ENCODE measurements at places on chromosomes 4 and X.

DNA sequence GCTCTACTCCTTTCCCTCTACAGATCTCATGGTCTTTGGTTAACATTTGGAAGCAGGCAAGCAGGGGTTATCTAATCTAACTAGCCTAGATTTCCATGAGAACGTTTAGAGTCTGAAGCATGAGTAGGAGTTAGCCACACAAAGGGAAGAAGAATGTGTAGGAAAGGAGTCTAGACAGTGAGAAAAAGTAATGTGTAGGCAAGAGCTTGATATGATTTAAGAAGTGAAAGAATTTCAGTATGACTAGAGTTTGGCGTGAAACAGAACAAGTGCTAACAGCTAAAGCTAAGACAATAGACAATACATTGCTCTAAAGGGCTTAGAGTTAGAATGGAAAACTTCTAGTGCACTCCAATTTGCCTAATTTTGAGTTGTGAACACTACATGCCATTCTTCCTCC is 10.8 kb downstream of the CXCL8 start:
- DNase-seq: no peak

DNA sequence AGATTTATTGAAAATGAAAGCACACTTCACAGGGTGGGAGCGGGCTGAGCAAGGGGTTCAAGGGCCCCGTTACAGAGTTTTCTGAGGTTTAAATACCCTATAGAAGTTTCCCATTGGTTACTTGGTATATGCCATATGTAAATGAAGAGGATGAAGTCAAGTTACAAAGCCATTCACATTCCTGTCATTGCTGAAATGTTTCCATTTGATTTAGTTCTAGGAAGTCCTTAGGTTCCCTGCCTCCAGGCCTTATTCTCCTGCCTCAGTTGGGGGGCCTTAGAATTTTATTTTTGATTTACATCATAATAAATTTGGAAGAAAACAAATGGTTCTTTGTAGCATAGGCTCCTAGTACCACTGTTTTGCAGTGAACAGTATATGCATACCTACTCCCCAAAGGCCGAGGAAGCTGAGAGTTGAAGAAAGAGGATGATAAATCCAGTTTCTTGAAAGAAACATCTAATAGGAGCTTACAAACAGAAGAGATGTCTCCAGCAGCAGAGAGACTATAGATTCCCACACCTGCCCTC is 31.8 kb downstream of the SERTM2 start:
- no peak for DNase-seq

GRCh38 chr4:169080981-169081380 is 70.9 kb upstream of the CBR4 start:
- no peak for DNase-seq

GRCh38 chrX:64330284-64330683 is 65.0 kb downstream of the MTMR8 start:
- DNase-seq: no peak

DNA sequence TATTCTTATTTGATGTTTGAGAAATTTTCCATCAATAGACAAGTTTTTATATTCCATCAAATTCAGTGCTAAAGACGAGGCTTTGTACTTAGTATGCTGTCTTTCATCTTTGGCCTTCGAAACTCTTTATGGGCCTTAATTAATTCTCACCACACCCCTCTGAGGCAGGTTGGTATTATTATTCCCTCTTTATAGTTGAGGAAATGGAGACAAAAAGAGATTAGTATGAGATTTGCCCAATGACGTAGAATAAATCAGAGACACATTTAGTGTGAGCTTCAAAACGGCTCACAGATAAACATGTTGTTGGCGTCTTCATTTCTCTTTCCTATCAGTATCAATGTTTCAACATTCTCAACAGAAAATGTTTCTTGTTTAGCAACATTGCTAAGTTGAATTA is 35.9 kb upstream of the PTPN13 start:
- DNase-seq: no peak

GRCh38 chr4:73275318-73275654 is 16.7 kb upstream of the ANKRD17 start:
- DNase-seq: no peak

DNA sequence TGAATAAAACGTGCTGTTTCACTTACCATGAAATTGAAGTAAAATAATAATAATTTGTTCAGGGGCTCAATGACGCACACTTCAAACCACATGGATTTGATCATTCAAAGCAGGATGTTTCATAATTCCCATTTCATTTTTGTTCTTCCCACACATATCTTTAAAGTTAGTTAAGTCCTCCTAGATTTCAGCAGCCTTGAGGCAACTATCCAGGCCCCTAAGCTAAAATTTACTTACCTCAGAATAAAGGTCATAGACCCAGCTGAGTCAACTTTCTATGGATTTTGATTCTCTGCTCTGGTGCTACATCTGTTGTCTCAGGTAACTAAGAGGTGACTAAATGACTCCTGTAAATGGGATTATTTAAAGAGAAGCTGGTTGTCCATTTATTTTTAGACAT is 25.0 kb downstream of the GPR174 start:
- no peak for DNase-seq

DNA sequence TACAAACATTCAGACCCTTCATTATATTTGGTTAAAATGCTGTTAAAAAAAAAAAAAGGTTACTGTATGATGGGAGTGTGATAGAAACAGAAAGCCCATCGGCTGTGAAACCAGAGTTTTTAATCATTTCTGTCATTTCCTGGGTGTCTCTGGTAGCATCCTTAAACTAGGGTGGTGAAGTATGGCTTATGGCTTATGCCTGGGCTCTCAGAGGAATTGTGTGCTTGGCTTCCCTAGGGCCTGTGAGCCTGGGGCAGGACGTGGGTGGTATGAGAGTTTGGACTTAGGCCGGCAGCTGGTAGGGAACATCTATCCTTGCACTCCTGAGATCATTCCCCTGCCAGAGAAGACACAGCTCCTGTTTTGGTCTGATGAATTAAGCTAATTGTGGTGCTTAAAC is 52.2 kb downstream of the DCUN1D4 start:
- no peak for DNase-seq

- DNase-seq: no peak
Observed at GRCh38 chr4:48337731-48338130, 3.6 kb upstream of the SLAIN2 start.

DNA sequence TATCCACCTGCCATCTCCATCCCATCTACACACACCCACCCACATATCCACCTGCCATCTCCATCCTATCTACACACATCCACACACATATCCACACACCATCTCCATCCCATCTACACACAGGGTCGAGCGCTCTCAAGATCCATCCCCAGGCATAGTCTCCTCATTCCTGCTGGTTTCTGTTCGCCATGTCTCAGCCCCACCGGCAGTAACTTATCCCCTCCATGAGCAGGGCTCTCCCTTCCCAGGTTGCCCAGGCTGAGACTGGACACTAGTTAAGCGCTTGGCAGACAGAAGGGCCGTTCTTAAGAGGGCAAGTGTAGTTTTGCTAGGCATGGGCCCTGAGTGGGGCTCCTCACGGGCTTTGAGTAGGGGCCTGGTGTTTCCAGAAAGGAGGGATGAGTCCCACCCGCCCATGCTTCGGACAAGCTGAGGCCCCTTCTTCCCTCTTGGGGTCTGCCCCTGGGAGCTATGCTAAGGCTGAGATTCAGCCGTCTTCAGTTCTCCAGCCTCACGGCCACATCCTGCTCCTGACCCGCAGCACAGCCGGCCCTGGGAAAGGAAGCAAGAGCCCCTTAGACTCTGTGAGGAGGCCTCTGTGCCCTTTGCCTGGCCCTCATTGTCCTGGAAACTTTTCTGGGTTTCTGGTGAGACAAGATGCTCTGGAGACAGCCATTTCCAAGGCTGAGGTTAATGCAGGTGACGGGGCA is 20.4 kb downstream of the TMEM271 start:
- DNase-seq: no peak

DNA sequence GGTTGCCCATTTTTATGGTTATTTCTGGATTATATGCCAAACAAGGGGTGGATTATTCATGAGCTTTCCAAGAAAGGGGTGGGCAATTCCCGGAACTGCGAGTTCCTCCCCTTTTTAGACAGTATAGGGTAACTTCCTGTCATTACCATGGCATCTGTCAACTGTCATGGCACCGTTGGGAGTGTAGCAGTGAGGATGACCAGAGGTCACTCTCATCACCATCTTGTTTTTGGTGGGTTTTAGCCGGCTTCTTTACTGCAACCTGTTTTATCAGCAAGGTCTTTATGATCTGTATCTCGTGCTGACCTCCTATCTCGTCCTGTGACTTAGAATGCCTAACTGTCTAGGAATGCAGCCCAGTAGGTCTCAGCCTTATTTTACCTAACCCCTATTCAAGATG is 57.6 kb downstream of the SH3KBP1 start:
- no peak for DNase-seq

DNA sequence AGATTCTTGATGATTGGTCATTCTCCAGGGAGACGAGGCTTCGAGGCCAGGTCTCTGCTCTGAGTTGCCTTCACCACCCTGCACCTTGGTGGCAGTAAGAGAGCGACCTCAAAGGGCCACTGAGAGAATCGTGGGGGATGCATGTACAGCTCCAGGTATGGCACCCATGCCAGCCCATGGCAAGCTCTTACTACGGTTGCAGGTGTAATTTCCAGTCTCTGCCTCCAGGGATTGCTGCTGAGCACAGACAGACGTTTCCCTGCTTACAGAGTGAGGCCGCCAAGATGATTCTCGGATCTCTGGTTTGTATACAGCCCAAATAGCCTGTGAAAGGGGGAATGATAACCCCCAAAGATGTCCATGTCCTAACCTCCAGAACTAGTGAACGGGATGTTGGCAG is 16.3 kb upstream of the DRD5 start:
- DNase-seq: no peak

DNA sequence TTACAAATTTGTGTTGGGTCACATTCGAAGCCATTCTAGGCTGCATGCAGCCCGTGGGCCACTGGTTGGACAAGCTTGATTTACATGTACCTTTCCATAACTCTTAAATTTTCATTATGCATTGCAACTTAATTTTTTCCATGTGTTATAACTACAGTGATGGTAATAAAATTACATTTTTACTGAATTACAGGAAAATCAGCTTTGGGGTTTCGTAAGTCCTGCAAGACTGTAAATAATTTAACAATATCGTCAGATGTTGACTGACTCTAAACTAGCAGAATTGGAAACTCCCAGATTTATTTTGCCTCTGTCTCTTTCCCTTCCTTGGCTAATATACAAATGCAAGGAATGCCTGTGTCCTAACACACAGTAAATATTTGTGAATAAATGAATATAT is 88.0 kb upstream of the RAPGEF2 start:
- DNase-seq: no peak

DNA sequence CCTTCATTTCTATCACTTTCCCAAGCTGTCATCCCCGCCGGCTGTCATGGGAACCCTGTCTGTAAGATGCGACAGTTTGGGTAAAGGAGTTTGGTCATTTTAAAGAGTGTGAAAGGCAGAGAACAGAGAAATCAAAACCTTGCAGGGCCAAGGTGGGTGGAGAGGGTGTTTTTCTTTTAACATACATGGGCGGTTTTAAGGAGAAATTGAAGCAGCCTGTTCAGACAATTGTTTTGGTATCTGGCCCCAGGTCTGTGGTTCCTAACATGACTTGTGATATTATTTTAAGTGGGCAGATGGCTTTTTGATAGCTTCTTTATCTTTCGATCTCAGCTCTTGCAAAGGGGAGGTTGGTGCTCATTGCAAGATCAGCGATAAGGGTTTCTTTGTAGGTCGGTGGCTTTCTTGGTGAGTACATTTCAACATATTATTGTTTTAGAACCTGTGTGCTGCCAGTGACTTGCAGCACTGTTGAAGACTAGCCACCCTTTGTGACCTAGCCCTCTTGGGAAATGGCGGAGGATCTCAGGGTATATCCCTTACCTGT is 3.7 kb downstream of the PPP1R3F start:
- DNase-seq: no peak

- DNase-seq: no peak
Observed at GRCh38 chrX:35023683-35024082, 81.1 kb downstream of the FAM47B start.

GRCh38 chr4:76745240-76745639 is 152.7 kb downstream of the SOWAHB start:
- DNase-seq: no peak

DNA sequence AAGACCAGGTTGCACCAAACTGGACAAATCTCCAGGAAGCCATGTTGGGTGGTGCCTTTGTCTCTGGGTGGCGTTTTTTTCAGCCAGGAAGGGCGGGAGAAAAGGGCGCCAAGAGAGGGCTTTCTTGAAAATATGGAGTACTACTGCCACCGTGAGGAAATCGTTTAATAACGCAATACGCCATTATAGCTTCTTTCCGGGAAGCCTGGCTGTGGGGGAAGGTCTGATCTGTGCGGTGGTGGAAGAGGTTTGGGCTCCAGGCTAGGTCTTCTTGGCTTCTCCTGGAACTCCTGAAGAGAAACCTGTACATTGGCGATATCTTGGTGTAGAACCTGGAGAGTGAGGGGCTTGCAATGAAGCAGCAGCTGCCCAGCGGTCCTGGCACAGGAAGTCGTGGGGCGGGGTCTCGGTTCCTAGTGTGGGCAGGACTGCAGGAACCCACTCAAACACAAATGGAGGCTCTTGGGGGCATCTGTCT is 202.7 kb downstream of the OR13H1 start:
- no peak for DNase-seq

GRCh38 chr4:182803235-182803634 is 114.0 kb downstream of the DCTD start:
- DNase-seq: no peak

DNA sequence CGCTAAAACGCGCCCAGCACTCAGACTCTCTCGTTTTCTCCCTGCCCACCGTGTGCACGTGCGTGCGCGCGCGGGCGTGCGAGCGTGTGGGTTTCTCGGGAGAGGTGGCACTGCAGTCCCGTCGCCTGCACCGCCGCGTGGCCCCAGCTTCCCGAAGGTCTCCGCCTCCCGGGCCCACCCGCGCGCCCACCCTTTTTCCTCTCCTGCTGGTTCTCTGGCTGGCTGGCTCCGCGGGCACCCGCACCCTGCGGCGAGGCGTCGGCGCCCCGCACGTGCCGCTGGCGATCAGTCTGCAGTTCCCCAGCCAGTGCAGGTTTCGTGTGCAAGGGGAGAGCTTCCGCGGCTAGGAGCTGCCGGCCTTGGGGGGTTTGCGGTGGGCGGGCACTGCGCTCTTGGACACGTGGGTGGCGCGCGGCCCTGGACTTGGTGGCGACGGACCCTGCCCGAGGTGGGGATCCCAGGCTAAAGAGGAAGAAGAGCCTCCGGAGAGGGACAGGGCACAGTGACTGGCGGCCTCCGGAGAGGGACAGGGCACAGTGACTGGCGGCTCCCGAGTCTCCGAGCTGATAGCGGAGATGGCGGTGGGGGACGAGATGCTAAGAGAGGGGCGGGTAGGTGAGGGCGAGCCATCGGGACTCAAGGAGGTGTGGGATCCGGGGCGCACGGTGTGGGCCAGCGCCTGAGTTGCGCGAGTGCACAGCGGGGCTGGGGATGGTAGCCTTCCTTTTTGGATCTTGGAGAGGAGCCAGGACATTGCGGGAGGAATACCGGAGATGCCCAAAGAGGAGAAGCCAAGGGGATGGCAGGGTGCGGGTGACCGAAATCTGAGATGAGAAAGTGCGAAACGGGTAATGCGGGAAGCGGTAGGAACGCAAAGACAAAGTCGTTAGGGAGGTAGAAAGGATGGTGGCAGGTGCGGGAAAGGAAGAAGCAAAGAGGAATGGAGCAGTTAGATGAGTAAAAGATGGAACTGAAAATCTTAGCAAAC is at the start of gene FAM184B:
TSS of gene FAM184B (minus strand) at position 322 of the 988 bp plus-strand sequence. CDS start 322 bp downstream, outside the sequence.
- no peak for DNase-seq
